ENCODE measurements at places on chromosomes 13 and 19. TPM values are rescaled to one million over a fixed set of nuclear protein-coding genes. Genes with fewer than 3 reads are reported as not detected.

ZNF530 gene
- total RNA-seq = 3.8 TPM

CEACAM20 gene
- not detected for total RNA-seq

SMAD9 gene
- 9.3 TPM for total RNA-seq

PSG3 gene
- total RNA-seq = 0.50 TPM

ATP12A gene
- total RNA-seq = not detected

PSG1 gene
- 0.70 TPM for total RNA-seq
